Panc1 (cell line): ENCODE measurements at places on chromosomes 16 and 17. TPM values are rescaled to one million over a fixed set of nuclear protein-coding genes. Genes with fewer than 3 reads are reported as not detected.

NUPR1 gene
- total RNA-seq: 79.7 TPM

SNX11 gene
- 28.1 TPM for total RNA-seq

SLC47A1 gene
- 16.1 TPM for total RNA-seq

DNA sequence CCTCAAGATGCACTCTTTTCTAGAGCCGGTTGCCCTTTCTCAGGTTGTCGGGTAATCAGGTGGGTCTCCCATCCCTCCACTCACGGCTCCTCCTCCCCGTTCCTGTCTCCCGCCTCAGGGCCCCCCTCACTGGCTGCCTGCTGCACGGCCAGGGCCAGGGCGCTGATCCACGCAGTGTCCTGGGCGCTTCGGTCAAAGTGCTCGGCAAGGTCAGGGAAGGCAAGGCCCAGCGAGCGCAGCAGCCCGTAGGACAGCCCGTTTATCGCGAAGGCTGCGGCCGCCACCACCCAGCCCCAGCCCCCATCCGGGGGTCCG, 753 bp downstream of the SLC16A11 start:
- DNase-seq: no peak
